Cardiac fibroblast (primary cell): ENCODE measurements at places on chromosomes 12 and 14.

DNA sequence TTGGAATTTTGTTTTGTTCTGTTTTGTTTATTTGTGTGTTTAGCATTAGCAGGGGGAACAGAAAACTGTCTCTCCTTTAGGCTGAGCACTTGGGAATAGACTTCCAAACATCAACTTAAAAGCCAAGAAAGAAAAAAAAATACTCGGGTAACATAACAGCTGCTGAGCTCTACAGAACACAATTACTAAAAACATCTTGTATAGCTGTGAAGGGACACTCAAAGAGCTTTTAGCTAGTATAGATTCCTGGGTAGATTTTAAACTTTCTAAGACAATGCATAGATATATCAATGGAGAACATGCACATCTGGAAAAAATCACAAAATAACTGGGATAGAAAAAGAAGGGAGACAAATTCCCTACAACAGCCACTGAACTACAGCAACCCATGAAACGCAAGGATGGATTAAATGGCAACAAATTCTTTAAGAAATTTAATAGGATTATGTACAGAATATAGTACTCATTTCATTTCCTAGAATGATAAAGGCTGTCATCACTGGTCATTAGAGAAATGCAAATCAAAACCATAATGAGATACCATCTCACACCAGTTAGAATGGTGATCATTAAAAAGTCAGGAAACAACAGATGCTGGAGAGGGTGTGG lies 174.3 kb upstream of the KRR1 start:
- DNase-seq = no peak

GRCh38 chr14:37262649-37263048 lies 64.9 kb downstream of the MIPOL1 start:
- no peak for DNase-seq

GRCh38 chr12:67871231-67871630 lies 118.0 kb upstream of the IFNG-AS1 start:
- no peak for DNase-seq

GRCh38 chr12:68240079-68240478 lies 13.3 kb downstream of the IL22 start:
- peak; percentile 79 for DNase-seq

DNA sequence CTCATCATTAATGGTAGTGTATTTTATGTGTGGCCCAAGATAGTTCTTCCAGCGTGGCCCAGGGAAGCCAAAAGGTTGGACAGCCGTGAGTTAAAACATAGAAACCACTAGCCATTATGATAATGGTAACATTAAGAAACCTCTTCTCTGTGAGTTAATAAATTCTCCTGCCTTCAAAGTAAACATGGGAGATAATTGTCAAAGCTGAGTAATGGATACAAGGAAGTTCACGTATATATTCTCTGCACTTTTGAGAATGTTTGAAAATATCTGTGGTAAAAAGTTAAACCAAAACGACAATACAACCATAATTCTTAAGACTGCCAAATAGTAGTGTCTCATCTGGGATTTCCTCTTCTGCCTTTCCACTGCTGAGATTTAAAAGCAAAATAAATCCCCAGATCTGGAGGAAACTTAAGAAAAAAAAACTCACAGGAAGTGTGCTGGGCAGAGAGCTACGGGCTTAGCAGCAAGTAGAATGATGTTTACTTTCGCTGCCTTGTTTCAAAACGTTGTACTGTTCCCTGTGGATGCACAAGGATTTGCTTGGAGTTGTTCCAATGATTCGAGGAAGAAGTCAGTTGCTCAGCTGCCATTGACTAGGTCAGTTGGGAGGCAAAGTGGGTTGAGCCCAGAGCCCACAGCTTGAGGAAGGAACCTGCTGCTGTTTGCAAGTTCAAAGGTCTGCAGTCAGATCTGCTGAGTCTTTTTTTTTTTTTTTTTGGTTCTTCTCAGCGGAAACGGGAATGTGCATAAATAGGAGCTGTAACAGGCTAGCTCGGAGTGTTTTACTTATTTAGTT lies 1.7 kb downstream of the TPCN1 start:
- peak; percentile 97 for DNase-seq

- peak; percentile 88 for DNase-seq
These were observed 37.7 kb downstream of the FGD4 start for GRCh38 chr12:32437095-32437515.

- no peak for DNase-seq
These were observed 188.9 kb downstream of the ETV6 start for GRCh38 chr12:11838403-11838802.

DNA sequence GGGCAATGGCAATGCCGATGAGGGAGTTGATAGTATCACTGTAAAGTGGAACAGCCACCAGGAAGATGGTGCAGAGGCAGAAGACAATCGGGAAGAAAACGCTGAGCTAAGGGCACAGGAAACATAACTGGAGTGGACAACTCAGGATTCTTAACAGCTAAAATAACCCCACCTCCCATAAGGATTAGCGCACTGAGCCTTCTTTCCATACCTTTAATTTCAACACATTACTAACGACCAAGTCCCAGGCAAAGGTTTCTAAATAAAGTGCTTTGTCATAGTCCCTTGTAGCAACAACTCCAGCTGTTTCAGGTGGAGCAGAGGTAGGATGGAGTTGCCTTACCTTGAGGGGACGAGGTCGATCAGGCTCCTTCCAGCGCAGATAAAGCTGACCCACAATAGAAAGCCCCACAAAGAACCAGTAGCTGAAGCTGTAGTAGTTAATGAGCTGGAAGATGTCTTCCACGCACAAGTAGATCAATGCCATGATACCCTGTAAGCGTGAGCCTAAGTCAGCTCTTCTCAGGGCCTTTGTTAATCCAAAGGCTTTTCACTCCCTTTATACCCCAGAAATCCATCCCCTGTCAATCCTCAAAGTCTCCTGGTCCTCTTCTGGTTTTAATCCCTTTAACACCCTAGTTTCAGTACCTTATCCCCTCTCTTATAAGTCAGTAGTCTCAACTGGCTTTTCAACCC lies 7.7 kb downstream of the OXA1L start:
- DNase-seq = no peak

DNA sequence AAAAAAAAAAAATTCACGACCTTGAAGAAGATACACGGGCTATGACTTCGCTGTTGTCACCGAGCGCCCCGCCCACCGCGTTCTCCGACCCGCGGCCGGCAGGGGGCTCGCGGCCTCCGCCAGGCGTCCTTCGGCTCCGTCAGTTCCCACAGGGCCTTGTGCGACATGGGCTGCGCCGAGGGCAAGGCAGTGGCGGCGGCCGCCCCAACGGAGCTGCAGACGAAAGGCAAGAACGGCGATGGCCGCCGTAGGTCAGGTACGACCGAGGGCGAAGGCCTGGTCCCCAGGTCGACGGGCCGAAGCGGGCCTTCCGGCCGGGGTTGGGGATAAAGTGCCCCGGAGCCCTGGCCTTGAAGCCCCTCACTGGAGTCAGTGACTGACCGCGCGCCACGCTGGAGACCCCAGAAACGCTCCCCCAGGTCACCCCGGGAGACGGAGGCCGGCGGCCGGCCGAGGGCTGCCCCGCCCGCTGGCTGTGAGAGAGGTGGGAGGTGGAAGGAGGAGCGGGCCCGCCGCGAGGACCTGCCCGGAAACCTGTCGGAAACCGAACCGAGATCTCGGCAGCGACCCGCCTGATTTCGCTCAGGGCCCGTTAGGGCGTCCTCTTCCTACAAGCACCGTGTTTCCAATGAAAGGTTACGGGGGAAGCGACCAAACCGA lies at the start of gene TXNRD1:
Gene TXNRD1 (plus strand): TSS at position 142 of the 660 bp plus-strand sequence. CDS start 24 bp downstream, at position 166.
- peak; percentile 86 for DNase-seq

GRCh38 chr12:42442888-42443287 lies 116.9 kb downstream of the PPHLN1 start:
- no peak for DNase-seq

- DNase-seq = no peak
These were observed 167.3 kb upstream of the TMCC3 start for GRCh38 chr12:94817695-94818075.

DNA sequence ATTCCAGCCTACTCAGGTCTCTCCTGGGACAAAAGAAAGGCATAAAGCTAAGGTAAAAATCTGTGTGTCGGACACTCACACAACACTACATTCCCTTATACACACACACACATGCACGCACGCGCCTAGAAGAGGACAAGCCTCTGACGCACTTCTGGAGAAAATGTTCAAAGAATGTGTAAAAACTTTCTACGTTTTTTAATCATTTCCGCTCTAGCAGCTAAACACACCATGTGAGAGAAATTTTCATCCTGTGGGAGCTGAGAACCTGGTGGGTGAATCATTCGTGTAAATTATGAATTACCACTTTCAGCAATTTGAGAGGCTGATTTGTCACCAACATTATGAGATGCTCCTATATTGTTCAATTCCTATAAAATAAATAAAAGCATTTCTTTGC lies 494.5 kb downstream of the TMEM132D start:
- DNase-seq = no peak

DNA sequence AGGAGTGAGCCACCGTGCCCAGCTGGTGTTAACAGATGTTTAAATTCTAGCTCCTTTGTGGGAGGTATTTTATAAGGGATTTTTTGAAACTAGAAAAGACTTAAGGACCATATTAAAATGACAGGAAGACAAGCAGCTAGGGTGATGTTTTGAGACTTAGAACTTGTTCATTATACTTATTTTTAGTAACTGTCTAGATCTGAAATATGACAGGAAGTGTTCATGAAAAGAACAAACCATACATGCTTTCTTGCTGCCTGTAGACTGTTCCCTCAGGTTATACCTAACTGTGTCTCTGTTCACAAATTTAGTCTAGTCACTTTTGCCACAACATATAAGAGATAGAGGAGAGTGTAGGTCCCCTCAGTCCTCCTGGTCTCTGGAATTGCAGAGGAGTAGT lies 36.9 kb upstream of the KCNH3 start:
- DNase-seq = no peak

- DNase-seq = no peak
These were observed 9.6 kb downstream of the ZDHHC22 start for GRCh38 chr14:77131871-77132486.
